SK-N-SH (cell line): ENCODE measurements at places on chromosomes 1 and 21. TPM values are rescaled to one million over a fixed set of nuclear protein-coding genes. Genes with fewer than 3 reads are reported as not detected.

Gene UTP11
- polyA plus RNA-seq, result 26.8 and 27.3 TPM in 2 replicates

Gene DRAXIN
- 0.57 and 0.97 TPM in 2 replicates for polyA plus RNA-seq

Gene CLCA4
- not detected in 2 replicates for polyA plus RNA-seq

Gene SIPA1L2
- 0.48 and 0.55 TPM in 2 replicates for polyA plus RNA-seq

Gene HJV
- 0.05 TPM in 1 of 2 replicates, not detected in the other for polyA plus RNA-seq

Gene SPAG17
- not detected in 2 replicates for polyA plus RNA-seq

Gene ADAMTS4
- polyA plus RNA-seq, result 1.2 and 1.6 TPM in 2 replicates
